Muscle of leg (tissue), 16 donors: ENCODE measurements at places on chromosomes 7 and 10. TPM values are rescaled to one million over a fixed set of nuclear protein-coding genes. Genes with fewer than 3 reads are reported as not detected.

The BAMBI gene
- total RNA-seq, result 8.9 TPM

The CYTH3 gene
- 20.3 TPM for total RNA-seq

The TRIM74 gene
- 0.49 TPM for total RNA-seq

The PRPF18 gene
- total RNA-seq, result 34.2 TPM
